ENCODE measurements at places on chromosomes 7 and 10.

- no peak for DNase-seq
Observed at GRCh38 chr7:128231021-128231420, 10.1 kb upstream of the LEP start.

- no peak for DNase-seq
Observed at GRCh38 chr10:127976701-127977356, 69.9 kb downstream of the PTPRE start.

DNA sequence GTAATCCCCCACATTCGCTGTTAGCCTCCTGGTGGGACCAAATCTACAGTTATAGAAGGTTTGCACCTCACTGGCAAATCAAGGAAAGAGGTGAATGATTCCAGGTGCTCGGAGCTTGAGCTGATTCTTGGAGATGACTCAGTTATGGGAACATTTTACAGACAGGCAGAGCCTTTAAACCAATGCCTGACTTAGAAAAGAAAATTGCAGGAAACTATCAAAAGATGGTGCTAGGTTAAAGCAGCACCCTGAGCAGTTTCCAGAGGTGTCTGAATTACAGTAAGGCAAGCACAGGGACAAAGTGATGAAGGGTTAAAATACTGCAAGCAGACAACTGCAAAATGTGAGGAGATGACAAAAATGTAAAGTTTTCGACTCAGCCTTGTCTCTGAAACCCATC lies 2.9 kb downstream of the LRRTM3 start:
- no peak for DNase-seq

- DNase-seq: no peak
Observed at GRCh38 chr7:130941322-130942210, 207.6 kb upstream of the KLF14 start.

GRCh38 chr7:29626730-29627129 lies 63.1 kb downstream of the PRR15 start:
- DNase-seq: no peak

DNA sequence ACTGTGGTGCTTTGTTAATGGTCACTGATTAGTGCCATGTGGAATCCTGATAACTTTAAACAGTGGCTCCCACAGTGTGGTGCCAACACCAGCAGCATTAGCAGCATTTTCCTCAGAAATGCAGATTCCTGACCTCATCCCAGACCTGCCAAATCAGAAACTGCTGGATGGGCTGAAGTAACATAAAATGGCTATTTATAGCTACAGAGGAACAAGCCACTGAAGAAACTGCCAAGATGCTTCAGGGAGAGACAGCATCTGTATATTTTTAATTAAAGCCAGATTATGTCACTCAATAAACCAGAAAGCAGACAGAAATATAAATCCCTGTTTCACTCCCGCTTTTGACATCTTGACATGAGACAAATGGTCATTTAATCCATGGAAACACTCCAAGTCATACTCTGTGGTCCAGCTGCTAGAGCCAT lies 178.5 kb downstream of the AMPH start:
- DNase-seq: peak; percentile 81

- no peak for DNase-seq
Observed at GRCh38 chr10:131088619-131089018, 222.9 kb downstream of the TCERG1L start.

- DNase-seq: no peak
Observed at GRCh38 chr7:77838929-77839491, 40.4 kb downstream of the PHTF2 start.

GRCh38 chr10:44264244-44264643 lies 120.7 kb downstream of the CXCL12 start:
- peak; percentile 46 for DNase-seq

- no peak for DNase-seq
Observed at GRCh38 chr7:133428876-133429275, 176.0 kb downstream of the EXOC4 start.

DNA sequence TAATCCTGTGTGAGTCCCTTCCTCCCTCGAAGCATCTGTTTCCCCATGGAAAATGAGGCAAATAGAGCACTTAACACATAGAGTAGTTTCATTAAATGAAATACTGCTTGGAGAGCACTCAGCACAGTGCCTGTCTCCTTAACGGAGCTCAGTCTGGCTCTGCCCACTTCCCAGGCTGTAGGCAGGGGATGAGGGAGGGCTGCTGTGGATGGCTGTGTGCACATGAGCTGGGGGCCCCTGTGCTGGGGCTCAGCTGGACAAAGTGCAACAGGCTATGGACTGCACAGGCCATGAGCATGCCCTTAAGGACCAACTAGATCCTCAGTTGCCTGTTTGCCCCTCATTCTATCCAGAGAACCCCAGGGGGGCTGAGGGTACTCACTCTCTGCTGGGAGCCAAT lies 14.5 kb downstream of the ZCCHC24 start:
- DNase-seq: no peak

DNA sequence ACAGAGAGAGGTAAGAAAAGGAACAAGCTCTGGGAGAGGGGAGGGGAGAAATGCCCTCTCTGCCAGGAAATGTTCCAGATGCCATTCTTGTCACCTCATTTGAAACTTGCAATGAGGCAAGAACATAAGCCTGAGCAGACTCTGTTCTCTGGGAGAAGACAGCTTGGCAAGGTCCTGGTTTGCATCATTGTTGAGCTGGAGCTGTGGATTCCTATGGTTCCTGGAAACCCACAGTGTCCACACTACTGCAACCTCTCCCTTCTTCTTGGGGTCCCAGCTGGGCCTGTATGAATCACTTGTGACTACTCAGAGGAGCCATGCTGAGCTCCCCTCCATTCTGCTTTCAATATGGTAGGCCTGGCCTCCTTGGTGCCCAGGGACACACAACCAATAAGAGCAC lies 60.8 kb upstream of the HECTD2 start:
- DNase-seq: peak; percentile 95

DNA sequence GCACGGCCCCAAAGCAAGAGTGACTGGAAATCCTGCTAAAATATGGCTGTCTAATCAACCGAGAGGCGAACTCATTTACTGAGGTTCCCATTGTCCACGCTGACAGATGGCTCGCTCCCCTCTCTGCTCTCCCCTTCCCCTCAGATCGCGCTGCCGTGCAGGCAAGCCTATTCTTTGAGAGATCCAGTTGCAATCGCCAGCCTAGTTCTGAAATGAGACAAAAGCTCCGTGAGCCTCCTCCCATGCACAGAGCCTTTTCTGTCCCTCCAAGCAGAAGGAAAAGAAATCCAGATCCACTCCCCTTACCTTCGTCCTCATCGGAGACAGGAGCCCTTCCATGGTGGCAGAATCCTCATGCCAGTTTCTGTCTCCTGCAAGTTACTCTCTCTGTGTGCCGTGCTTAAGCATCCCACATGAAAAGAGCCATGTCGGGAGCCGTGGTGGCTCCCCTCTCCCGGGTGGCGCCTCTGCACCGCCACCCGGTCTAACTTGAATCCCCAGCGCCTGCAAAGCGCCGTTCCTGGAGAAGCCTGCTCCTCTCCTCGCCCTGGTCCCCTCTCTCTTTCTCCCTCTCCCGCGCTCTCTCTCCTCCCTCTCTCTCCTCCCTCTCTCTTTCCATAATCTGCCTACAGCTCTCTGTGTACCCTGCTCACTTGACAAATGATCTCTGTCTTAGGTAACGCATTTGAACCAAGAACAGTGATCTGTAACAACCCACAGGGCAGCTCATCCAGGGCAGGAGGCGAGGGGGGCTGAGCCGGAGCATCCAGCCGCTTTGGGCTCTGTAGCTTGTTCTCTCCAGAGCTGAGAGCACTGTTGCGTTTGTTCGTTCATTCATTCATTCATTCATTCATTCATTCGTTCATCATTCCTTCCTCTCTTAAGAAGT lies 156.8 kb downstream of the FRMD4A start:
- peak; percentile 21 for DNase-seq

DNA sequence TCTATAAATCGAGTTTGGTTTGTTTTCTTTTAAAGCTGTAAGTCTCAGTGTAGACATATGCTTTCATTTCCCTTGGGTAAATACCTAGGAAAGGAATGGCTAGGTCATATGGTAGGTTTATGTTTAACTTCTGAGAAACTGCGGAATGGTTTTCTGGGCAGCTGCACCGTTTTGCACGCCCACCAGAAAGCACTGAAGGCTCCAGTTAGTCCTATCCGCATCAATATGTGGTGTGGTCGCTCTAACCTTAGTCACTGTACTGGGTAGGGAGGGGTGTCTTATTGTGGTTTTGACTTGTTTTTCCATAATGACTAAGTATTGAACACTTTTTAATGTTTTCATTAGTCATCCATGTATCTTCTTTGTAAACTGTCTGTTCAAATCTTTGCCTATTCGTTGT lies 279.5 kb upstream of the AKR1E2 start:
- peak; percentile 74 for DNase-seq

DNA sequence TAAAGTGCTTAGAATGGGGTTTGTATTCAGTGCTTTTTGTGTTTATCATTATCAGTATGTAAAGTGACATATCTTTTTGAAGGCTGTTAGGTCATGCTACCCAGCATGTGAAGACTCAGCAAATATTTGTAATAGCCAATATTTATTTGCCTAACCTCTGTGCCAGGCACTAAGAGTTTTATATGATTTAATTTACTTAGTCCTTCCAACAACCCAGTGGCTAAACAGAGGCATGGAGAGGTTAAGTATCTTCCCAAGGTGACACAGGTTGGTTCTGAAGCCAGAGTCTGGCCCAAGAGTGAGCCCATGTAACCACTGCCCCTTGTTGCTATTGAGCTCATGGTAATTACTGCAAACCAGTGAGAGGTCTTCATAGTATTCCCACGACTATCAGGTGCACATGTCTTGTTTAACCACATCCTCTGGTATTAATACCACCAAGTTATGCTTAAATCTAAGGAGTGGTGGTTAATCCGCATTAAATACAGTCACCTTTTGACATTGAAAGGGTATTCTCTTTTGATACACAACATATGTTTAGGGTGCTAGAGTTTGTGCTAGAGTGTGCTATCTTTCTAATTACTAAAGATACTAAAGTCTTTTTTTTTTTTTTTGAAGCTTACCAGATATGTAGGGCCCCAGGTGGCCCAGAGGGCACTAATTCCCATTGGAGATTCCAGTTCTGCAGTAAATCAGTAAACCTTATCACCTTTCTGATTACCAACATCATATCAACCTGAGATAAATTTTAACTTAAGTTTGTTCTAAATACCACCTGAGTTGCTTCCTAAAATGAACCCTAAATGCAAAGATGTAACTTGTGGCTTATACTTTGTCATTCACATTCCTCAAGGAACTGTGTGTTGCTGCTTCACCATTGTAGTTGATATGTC lies 2.9 kb downstream of the ADD3 start:
- no peak for DNase-seq

DNA sequence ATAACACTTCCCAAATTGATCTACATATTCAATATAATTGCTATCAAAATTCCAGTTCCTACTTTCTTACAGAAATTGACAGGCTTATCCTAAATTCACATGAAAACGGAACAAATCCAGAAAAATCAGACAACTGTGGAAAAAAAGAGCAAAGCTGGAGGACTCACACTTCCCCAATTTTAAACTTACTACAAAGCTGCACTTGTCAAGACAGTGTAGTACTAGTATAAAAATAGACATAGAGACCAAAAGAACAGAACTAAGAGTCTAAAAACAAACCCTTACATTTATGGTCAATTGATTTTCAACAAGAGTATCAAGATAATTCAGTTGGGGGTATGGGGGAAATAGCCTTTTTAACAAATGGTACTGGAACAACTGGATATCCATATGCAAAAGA lies 27.5 kb downstream of the LMBR1 start:
- DNase-seq: no peak

GRCh38 chr7:5488286-5488878 lies 64.7 kb upstream of the TNRC18 start:
- DNase-seq: no peak

- DNase-seq: no peak
Observed at GRCh38 chr7:452791-453455, 66.7 kb downstream of the PDGFA start.

All from fibroblast of skin of abdomen (primary cell).